ENCODE measurements at places on chromosomes 12 and 14.
A peak's percentile ranks its signal among the peaks of the same experiment; 100 is the strongest.

- DNase-seq: no peak
Observed at GRCh38 chr14:49036984-49037516, 549.1 kb downstream of the RPS29 start.

DNA sequence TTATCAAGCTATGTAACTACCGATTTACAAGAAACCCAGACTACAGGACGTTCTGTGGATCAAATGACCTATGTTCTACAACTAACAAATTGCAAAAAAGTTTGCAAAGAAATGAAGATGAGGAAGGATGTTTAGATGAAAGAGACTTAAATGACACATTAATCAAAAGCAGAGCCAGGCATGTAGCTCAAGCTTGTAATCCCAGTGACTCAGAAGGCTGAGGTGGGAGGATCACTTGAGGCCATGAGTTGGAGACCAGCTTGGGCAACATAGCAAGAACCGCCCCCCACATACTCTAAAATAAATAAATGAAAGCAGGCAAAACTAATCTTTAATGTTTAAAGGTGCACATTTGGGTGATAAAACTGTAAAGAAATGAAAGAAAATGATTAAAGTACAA lies 331.9 kb downstream of the BTG1 start:
- DNase-seq: no peak

DNA sequence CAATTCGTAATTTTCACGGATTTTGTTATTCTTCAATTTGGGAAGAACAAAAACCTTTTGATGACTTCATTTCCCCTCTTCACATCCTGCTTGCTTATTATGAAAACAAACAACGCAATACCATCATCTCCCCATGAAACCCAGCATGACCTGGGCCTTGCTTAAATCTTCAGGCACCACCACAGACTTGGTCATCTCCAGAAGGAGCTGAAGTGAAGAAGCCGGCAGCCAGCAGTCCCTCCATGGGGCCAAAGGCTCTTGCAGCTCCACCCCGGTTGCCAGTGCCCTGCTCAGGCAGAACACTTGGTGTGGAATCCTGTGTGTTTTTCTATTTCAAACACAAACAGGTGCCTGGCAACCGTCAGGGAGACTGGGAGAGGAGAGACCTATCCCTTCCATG lies 982.9 kb upstream of the TMEM132C start:
- DNase-seq: no peak

- no peak for DNase-seq
Observed at GRCh38 chr12:117284140-117284539, 77.3 kb downstream of the NOS1 start.

GRCh38 chr12:3604748-3605586 lies 114.0 kb downstream of the PRMT8 start:
- DNase-seq: peak; percentile 79

DNA sequence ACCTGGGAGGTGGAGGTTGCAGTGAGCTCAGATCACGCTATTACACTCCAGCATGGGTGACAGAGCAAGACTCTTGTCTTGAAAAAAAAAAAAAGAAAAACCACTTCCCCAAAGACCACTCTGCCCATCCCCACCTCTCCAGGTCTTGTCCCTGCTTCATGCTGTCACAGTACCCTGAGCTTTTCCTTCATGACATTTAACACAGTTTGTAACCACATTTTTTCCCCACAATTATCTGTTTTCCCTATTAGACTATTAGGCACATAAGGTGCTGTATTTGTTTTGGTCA lies 6.9 kb downstream of the HECTD1 start:
- no peak for DNase-seq

DNA sequence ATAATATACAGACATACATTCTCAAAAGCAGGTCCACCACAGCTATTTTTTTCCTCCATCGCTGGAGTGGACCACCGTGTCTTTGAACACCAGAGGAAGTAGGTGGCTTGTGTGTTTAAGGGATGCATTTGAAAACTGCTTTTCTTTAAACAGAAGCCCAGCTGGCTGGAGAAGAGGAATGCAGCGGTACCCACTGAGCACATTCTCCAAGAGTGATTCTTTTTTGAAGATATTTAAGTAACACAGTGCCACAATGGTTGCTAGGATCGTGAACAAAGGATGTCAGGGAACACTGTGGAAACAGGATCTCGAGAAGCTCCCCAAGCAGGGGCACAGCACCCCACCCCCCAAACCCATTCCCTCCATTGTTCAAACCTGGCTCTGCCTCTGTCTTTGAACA lies 286.6 kb upstream of the PWP1 start:
- no peak for DNase-seq

GRCh38 chr14:91328313-91329050 lies 84.0 kb upstream of the GPR68 start:
- no peak for DNase-seq

DNA sequence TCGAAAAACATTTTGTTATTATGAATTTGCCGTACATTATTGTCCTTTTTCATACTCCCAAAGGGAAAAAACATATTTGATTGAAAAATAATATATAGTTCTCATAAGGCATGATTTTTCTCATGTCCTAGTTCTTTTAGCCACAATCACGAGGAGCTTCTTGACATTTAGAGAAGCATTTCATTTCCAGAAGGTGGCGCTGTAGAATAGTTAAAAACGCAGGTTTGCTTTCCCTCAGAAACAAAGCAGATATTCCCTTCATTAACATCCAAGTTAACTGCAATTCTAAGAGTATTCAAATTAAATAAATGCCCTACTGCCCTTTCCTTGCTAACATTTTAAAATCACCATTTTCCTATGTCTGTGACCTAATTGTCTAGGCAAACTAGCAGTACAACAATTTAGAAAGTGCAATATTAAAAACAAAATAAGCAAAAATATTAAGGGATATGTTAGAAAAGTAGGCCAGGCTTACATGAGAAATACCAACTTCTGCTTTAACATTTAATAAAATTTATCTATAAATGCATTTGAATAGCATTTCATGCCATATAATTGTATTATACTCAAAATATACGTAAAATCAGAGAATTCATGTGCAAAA lies 10.9 kb upstream of the PIK3C2G start:
- DNase-seq: no peak

- peak; percentile 88 for DNase-seq
Observed at GRCh38 chr12:129911428-129912049, 7.7 kb upstream of the TMEM132D start.

DNA sequence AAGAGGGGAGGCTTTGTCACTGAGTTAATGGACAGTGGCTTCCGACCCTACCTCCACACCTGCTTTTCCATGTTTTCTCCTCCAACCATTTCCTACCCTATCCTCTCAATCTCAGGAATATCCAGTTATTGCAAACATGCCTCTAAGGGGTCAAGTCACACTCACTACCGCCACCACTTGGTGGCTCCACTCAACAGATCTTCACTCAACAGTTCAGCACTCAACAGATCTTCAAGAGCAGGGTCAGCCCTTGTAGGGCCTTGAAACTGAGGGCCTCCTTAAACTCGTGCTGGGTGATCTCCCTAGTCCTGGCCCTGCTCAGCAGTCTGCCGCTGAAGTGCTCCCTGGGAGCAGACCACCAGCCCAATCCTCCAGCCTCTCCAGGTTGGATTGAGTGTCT lies 14.2 kb downstream of the ZNF641 start:
- no peak for DNase-seq

DNA sequence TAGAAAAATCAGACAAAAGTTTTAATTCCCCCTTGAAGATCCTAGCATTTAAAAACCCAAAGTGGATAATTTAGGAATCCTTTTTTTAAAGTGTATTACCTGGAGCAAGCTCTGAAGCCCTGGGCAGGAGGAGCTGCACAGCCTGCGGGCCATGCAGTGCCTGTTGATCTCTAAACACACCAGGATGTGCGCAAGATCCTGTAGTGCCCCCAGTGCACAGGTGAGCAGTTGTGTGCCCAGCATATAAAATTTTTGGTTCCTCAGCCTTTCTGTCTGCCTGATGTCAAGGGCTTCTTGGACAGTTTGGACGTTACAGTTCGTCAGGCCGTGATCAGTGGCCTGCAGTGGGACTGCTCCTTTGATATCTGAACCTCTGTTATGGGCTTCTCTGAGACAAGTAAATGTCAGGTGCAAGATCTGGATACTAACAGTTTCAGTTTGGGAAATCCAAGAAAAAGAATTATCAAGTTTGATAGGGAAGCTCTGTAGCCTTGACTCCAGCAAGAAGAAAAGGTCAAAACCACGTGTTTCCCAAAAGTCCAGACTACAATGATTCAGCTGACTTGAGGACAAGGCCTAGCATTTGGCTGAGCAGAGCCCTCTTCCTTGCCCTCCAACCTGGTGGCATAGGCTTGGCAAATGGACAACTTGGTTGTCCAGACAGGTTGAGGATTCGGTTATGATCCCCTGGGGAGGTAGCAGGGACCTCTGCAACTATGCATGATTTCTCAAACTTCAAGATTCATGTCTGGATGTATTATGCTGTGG lies 1.0 kb downstream of the ATXN7L3B start:
- DNase-seq: no peak

DNA sequence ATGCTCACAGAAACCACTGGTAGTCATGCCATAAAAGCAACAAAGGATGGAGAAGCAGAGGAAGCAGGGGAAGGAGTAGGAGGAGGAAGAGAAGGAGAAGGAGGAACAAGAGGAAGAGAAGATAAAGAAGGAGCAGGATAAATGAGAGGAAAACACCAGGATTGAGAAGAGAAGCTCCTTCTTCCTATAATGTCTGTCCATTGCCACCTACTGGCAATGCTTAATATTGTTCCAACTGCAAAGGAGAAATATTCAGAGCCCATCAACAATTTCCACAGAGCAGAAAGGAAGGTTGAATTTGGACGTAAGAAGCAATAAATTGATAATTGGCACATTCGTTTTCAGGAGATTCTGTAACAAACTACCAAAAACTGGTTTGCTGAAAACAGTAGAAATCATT lies 898.4 kb downstream of the SLC16A7 start:
- DNase-seq: no peak

DNA sequence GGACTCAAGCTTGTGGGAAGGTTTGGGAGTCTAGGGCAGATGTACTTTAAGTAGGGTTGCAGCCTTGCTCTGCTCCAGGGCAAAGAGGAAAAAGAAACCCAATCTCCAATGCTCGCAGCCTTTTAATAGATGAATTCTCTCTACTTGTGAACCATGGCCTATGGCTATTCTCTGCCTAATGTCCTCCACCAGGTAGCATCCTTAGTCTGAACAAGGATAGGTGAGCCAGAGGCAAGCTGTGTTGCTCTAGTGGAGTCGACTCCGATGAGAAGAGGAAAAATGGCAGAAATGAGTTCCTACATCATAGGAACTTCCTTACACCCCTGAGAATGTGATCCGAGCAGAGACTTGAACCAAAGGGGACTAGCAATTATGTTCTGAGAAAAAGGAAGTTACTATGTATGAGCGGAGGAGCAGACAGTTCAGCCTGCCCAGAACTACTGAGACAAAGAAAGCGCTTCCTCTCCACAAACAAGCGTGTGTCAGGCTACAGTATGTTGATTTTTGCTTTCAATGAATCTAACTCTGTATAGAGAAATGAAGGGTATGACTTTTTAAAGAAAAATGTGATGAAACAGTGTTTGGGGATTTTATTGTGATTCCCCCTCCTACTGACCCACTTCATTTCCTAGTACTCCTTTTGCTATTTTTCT lies 153.6 kb upstream of the ARID2 start:
- no peak for DNase-seq

DNA sequence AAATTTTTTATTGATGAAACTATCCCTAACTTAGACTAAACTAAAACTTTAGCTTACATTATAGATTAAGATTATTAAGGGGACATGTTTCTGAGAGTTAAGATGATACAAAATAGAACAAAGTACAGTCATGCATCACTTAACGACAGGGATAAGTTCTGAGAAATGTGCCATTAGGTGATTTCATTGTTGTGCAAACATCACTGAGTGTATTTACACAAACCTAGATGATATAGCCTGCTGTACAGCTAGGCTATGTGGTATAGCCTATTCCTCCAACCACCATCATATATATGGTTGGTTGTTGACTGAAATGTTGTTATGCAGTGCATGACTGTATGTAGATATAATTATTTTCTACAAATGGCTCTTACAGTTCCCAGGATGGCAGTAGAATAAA lies 46.5 kb downstream of the ATP6V1D start:
- no peak for DNase-seq

GRCh38 chr14:94480809-94481208 lies 4.8 kb upstream of the SERPINA9 start:
- DNase-seq: no peak

DNA sequence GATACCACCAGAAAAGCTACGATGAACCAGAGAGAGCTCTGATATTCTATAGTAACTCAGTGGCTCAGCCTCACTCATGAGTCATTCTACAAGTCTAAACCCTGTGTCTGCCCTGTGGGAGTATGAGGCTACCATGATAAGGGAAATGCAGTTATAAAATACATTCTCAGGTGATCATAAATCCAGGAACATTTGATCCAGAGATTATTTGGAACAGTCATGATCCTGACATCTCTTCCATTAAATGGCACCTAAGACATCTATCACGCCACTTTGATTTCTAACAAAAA lies 202.6 kb upstream of the RASSF8 start:
- DNase-seq: no peak

GRCh38 chr14:44663136-44663535 lies 156.1 kb upstream of the FSCB start:
- no peak for DNase-seq

GRCh38 chr12:87112571-87113345 lies 856.6 kb upstream of the MGAT4C start:
- no peak for DNase-seq

DNA sequence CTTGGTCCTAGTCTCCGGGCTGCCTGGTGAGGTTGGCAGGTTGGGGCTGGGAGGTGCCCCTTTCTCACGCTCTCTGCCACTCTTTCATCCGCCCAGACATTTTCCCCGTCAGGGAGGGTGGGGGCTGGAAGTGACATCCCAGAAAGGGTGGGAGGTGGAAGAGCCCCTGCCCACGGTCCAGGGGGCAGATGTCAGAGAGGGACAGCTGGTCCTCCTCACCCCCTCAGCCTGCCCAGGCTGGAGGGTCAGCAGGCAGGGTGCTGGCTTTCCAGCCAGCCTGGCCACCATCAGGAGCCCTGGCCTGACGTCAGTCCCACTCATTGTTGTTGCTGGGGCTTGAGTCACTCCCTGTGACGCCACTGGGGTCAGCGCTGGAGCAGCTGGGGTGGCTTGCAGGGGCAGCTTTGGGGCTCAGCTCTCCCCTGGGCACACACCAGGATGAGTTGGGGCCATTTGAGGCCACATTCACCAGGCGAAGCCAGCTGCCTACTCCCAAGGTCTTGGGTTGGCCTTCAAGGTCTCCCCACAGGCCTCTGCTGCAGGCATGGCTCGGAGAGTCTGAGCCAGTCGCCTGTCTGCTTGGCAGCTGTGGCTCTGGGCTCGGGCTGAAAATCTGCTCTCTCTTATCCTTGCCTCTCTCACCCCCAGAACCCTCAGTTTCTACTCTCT lies 5.7 kb upstream of the ATG101 start:
- DNase-seq: no peak

All from dorsolateral prefrontal cortex (tissue), 122 donors.